ENCODE measurements at places on chromosomes 4 and X.
A peak's percentile ranks its signal among the peaks of the same experiment; 100 is the strongest.

GRCh38 chr4:122952028-122952427 lies 29.6 kb upstream of the NUDT6 start:
- no peak for DNase-seq

DNA sequence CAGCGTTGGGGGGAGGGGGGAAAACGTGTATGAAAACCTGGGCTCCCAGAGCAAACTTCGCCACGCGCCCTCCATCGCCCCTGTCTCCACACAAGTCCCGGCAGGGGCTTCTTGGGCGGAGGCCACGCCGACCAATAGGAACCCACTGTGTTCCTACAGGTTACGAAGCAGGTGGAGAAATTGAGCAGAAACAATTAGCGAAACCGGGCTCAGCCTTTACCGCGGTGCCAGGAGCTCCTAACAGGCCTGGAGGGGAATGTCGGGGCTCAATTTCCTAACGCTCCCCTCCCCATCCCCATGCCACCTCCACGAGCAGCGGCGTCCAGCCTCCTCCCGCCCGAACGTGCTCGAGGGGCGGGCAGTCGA lies 589 bp upstream of the KIT start:
- no peak for DNase-seq

DNA sequence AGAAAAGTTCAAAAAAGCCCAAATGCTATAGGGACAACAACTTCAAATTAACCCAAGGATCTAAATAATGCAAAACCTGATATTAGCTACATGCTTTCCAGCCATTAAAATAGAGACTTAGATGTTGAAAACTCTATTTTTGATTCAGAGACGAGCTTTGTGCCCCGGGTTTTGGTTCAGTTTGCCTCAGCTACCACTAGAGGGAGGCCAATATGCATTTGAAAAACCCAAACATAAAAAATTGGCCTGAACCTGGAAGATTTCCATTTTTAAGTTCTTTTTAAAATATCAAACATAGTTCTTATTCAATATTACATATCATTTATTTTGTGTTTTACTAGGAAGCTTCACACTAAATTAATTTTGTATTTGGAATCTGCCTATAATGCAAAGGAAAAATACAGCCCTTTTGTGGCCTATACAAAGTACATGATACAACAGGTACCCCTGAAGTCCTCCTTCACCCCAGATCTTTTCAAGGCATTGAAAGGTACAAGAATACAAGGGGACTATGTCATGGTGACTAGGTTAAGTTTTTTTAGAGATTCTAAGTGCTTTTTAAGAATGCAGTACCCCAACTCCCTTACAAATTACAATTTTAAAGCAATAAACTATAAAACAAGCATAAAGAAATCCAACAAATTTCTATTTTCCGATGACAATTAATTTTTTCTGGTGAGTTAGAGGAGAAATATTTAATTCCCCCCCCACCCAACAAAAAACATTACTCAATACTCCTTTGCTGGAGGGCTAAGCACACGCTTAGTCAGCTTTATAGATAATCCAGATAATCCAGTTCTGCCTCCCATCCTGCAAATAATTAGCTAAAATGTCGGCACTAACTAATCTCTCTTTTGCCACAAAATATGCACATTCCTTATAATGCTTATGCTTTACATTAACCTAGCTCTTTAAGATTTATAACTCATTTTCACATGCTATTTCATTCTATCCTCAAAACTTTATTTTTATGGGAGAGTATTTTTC lies 97.7 kb upstream of the PTPN13 start:
- no peak for DNase-seq

GRCh38 chr4:38323141-38323641 lies 340.8 kb upstream of the KLF3 start:
- no peak for DNase-seq

- DNase-seq, result no peak
These were observed 234.1 kb downstream of the STIM2 start for GRCh38 chr4:27094783-27095182.

DNA sequence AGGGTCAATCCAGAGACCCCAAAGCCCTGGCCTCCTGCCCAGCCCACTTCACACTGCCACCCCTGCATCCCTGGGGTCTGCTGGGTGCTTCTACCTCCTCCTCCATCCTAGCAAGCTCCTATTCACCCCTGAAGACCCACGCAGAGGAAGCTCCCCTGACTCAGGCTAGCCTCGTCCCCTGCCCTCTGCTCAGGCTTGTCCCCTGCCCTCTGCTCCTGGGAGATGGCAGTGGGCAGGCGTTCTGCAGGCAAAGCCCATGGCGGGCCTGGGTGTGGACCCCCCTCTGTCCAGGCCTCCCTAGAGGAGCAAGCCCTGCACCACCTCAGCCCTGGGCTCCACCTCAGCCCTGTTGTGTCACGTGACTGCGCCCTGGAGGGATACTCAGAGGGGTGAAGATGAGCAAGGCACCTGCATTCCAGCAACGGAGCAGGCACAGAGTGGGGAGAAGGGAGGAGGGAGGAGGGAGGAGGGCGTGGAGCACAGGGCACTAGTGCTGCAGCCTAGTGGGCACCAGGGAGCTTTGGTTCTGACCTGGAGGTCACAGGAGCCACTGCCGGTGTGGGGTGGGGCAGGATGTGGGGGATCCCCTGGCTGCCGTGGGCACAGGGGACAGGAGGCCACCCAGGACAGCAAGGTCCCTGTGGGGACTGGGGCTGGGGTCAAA lies 27.6 kb upstream of the FGFR3 start:
- DNase-seq, result no peak

GRCh38 chrX:93673869-93674271 lies at the start of gene FAM133A:
Gene FAM133A, plus strand, starts transcription at chrX:93674206. Its CDS starts 35,214 bp downstream, at chrX:93709420.
- DNase-seq, result no peak

- no peak for DNase-seq
These were observed 507.0 kb downstream of the INPP4B start for GRCh38 chr4:142339053-142339452.

DNA sequence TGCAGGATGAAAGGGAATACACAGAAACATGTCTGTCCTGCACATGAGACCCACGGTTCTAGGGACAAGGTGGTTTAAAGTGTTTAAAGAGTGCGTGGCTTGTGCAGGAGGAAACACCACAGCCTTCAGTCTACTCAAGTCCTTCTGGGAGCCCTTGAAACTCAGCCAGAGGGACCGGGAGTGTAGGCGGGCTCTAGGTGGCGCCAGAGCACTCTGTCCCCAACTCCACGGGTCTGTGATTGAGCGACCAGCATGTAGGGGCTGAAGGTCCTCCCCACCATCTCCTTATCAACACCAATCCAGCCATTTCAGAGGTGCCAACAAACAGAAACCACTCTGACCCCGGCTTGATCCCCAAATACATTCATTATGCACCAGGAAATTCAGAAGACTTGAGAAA lies 82.0 kb upstream of the CLDN34 start:
- DNase-seq, result peak; percentile 30

GRCh38 chr4:19615086-19615689 lies 636.5 kb upstream of the SLIT2 start:
- no peak for DNase-seq

DNA sequence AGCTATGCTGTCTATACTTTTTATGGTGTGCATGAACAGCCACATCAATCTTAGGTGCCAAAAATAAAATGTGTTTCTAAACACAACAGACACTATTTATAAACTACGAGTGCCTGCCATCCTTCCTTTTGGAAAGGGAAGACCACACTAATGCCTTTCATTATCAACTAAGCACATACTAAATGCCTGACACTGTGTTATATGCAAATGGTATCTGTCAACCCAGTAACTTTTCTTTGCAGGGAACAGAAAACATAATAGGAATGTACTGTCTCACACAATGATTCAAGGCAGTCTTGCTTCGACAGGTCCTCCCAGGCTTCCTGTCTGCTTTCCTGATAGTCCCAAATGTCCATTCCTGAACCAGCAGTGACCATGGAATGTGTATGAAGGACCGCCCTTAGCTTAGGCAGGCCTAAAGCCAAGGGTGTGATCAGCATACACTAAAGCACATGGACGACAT lies 43.8 kb downstream of the ADGRA3 start:
- no peak for DNase-seq

GRCh38 chr4:83748711-83749110 lies 212.8 kb downstream of the GPAT3 start:
- DNase-seq, result no peak

- DNase-seq, result no peak
These were observed 76.5 kb downstream of the KCNIP4 start for GRCh38 chr4:21872101-21872500.

All from stimulated activated CD8-positive, alpha-beta memory T cell treated with anti-CD3 and anti-CD28 coated beads, Interleukin-7, amount 100 ng/mL, for 48 hours (primary cell).